ENCODE measurements at places on chromosomes 3 and 15. TPM values are rescaled to one million over a fixed set of nuclear protein-coding genes. Genes with fewer than 3 reads are reported as not detected.

DNA sequence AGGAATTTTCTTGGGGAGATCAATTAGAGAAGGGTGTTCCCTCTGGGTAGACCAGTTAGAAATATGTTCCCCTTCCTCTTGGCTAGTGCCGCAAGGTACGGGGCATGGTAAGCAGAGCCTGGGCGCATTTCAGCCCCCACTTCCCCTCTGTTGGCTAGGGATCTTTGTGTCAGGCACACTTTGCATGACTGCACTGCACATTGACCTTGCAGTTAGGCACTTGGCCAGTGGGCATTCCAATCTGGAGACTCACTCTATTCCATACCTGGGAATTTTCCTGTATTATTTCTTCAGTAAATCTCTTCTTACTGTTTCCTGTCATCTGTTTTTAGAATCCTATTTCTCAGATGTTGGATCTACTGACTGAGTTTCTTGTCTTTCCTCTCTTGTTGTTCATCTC is 30.0 kb upstream of the CACNA1D start:
- no peaks in the 10 kb centered on the region for H3K4me1 ChIP-seq
- DNase-seq: no peak
- H3K36me3 ChIP-seq: no peaks in the 10 kb centered on the region

The KNL1 gene
- total RNA-seq: 0.65 TPM

DNA sequence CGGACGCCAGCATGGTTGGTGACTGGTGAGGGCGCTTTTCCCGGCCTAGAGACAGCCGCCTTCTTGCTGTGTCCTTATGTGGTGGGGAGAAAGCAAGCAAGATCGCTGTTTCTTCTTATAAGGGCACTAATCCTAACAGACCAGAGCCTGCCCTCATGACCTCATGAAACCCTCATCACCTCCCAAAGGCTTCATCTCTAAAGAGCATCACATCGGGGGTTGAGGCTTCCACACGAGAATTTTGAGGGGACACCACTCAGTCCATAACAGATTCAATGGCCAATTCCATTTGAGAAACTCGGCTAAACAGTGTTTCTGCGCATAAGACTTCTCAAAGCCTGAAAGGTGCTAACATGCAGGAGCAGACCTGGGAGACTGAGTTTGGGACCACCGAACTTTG is 54.0 kb downstream of the VGLL4 start:
- H3K4me3 ChIP-seq: no peak overlapping the region
- no peaks in the 10 kb centered on the region for H3K27me3 ChIP-seq
- peaks cover 88% of the 10 kb centered on the region for H3K4me1 ChIP-seq
- DNase-seq: no peak

- no peak overlapping the region for H3K27ac ChIP-seq
- peaks cover 42% of the 10 kb centered on the region for H3K27me3 ChIP-seq
- H3K4me1 ChIP-seq: peaks cover 9% of the 10 kb centered on the region
- peak; percentile 78 for DNase-seq
- H3K36me3 ChIP-seq: no peaks in the 10 kb centered on the region
- H3K4me3 ChIP-seq: peak overlapping the region; percentile 36
Observed at GRCh38 chr15:75801859-75802593, 41.2 kb upstream of the UBE2Q2 start.

DNA sequence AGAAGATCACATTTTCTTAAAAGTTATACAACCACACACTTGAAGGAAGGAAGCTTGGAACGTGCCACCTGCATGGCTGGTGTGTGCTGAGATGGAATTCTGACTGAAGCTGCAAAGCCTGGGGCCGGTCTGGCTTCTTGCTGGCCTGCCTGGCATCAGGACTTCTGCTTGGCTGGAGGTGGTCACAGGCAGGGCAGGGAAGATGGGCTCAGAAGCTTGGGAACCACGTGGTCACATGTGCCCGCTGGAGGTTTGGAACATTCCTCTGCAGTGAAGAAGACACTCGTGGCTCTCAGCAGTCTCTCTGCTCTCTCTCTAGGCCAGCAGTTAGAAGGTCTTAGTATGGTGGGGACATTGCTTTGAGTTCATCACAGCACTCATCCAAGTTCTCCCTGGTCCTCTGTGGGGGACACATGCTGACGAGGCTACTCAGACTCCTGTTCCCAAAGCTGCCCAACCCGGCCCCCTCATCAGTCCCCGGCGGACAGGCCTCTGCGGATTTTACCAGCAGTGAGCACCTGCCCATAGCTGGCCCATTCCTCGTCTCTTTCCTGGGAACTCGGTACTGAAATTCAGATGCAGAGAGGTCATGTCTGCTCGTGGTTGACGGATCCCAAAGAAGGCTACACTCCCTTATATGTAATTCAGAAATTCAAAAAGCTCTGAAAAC is 229.0 kb downstream of the ADAMTS17 start:
- DNase-seq: no peak
- no peaks in the 10 kb centered on the region for H3K36me3 ChIP-seq
